CD4-positive, alpha-beta T cell (primary cell): ENCODE measurements at places on chromosomes 1 and 21.
A peak's percentile ranks its signal among the peaks of the same experiment; 100 is the strongest.

- DNase-seq: no peak
Measured at GRCh38 chr1:149849947-149850360, 49.4 kb upstream of the BOLA1 start.

- no peak for DNase-seq
Measured at GRCh38 chr1:17264470-17264869, 15.6 kb downstream of the PADI3 start.

DNA sequence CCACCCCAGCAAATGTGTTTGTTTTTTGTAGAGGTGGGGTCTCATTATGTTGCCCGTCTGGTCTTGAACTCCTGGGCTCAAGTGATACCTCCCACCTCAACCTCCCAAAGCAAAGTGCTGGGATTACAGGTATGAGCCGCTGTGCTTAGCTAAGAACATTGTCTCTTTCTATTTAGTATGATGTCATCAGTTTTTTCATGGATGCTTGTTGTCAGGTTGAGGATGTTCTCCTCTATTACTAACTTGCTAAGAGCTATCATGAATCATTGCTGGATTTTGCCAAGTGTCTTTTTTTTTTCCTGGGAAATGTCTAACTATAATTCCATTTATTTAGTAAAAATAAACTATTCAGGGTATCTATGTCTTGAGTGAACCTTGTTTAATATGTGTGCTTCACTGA lies 19.0 kb upstream of the MPC2 start:
- no peak for DNase-seq

GRCh38 chr1:245366886-245367285 lies 212.1 kb downstream of the KIF26B start:
- no peak for DNase-seq

DNA sequence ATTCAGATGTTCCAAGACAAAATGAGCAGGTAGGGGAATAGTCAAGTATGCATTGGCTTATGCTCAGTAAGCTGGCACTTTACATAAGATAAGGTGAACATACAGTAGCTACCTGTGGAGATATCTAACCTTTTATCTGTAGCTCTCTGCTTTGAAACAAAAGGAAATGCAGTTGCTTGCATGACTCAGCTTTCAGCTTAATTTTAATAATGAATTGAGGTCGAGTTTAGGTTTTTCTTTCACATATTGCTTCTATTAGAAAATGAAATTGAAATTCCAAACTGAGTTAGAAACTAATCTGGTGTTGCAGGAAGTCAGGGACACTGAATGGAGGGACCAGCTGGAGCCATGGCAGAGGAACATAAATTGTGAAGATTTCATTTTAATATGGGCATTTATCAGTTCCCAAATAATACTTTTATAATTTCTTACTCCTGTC lies 8.3 kb downstream of the FRRS1 start:
- DNase-seq: no peak

DNA sequence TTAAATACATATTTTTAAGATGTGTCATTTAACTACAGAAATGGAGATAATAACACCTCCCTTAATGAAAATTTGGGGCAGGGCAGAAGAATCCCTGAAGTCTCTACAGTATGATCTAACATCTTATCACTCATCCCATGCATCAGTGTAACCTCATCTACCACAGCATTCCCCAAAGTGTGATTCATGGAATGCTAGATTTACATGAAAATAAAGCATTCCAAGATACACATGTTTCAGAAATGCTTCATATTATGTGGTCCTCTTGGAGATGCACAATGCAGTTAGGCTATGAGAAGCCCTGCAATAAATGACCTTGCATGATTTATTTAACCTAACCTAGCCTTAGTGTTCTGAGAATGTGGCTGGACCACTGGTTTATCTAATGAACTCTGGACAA lies 166.9 kb upstream of the SYT6 start:
- no peak for DNase-seq

DNA sequence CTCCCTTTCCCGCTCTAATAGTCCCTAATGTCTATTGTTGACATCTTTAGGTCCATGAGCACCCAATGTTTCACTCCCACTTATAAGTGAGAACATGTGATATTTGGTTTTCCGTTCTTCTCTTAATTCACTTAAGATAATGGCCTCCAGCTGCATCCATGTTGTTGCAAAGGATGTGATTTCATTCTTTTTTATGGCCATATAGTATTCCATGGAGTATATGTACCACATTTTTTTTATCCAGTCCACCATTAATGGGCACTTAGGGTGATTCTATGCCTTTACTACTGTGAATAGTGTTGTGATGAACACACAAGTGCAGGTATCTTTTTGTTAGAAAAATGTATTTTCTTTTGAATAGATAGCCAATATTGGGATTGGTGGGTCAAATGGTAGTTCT lies 126.0 kb upstream of the RAB3GAP2 start:
- no peak for DNase-seq

GRCh38 chr1:64508629-64509028 lies 38.7 kb downstream of the CACHD1 start:
- no peak for DNase-seq

- no peak for DNase-seq
Measured at GRCh38 chr1:6861075-6861724, 75.9 kb downstream of the CAMTA1 start.

DNA sequence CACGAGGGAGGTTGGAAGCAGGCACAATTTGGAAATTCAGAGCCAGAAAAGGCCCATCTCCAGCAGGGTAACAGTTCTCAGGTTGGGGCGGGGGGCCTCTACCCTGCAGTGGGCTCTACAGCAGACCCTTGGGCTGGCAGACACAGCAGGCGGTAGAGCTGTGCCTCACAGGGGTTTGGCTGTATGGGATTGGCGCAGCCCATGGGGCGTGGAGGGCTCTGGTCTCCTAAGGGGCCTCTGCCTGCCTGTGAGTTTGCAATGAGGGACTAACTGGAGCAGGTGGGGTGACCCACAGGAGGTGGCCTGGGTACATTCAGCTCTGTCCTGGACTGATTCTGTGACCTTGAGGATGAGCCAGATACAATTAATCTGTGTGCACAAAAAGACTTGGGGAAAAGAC lies 124.1 kb downstream of the CAMTA1 start:
- no peak for DNase-seq

DNA sequence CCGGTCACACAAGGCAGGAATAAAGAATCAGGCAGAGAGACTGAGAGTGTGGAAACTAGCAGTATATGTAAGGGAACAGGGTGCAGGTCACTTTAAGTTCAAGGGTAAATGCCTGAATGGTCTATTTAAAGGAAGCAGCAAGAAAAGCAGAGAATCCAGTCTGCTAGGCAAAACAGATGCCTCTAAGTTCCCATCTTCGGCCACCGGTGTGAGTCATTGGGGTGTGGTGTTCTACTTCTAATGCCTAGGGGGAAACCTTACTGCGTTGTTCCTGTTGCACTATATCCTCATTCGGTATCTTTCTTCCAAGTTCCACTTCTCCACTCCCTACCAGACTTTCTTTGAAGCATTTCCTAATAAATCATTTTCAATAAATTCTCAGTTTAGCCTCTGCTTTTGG lies 259.9 kb downstream of the HHIPL2 start:
- DNase-seq: no peak

GRCh38 chr1:239840790-239841189 lies 250.9 kb upstream of the FMN2 start:
- no peak for DNase-seq

DNA sequence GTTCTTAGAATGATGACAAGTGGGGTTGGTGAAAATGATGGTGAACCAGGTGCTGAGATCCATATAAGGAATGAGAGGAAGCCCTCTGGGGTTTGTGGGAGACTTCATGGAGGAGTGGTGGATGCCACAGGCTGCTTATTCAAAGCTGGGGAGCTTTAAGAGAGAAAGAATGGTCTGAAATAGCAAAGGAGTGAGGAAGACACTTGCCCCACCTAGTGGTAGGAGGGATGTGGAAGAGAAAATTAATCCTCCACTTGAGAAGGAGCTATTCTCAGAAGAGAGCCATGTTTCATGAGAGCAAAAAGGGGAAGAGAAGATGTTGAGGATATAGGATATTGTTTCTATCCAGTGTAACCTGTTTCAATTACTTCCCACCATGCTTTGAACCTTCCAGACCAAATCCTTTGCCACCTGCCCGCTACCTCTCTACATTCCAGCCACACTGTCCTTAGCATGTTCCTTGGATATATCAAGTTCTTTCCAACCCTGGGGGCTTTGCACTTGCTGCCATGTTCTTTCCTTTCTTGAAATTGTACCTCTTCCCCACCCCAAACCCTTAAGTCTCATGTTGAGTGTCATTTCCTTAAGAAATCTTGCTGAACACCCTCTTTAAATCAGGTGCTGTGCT lies 19.6 kb upstream of the ZNF648 start:
- DNase-seq: no peak

DNA sequence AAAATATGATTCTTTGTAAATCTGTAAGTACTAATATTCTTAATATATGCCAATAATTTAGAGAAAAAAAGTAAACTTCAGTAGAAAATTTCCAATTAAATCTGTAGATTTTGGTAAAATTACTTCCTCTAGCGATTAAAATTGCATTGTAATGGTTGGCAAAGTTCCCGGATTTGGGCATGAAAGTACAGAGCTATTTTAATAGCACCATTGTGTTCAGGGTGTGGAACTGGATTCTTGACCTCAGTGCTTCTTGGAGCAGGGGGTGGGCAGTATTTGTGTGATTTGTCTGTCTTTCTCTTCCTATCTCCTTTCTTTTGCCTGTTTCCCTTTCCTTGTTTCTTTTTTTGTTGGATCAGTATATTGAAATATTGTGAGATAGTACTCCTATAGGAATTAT lies 72.1 kb downstream of the DNM3 start:
- no peak for DNase-seq

GRCh38 chr1:18879215-18879790 lies 19.8 kb upstream of the TAS1R2 start:
- DNase-seq: no peak

DNA sequence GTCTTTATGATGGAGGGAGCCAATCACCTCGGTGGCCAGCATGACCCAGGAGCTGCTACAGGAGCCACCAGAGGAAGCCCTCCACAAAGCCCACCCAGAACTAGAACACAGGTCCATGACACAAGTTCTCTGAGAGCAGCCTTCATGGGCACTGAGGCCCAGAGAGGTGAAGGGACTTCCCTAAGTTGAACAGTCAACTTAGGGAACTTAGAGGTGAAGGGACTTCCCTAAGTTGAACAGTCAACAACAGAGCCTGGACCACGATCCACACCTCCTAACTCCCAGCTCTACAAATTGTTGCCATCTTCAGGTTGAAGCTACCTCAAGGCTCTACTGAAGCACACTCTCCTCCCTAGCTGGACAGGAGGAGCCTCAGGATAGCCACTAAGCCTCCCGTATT lies 132.7 kb downstream of the CCDC185 start:
- DNase-seq: no peak

DNA sequence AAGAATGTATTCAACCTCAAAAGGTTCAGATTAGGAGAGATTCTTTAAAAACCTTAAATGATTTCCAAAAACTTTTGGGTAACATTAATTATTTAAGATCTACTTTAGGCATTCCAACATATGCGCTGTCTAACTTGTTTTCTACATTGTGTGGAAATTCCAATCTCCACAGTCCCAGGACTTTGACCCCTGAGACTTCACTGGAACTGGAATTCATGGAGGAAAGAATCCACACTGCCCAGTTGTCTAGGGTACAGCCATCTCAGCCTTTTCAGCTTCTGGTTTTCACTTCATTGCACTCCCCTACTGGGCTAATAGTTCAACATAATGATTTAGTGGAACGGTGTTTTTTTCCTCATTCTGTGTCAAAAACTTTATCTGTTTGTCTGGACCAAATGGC lies 161.5 kb downstream of the IER5 start:
- no peak for DNase-seq

DNA sequence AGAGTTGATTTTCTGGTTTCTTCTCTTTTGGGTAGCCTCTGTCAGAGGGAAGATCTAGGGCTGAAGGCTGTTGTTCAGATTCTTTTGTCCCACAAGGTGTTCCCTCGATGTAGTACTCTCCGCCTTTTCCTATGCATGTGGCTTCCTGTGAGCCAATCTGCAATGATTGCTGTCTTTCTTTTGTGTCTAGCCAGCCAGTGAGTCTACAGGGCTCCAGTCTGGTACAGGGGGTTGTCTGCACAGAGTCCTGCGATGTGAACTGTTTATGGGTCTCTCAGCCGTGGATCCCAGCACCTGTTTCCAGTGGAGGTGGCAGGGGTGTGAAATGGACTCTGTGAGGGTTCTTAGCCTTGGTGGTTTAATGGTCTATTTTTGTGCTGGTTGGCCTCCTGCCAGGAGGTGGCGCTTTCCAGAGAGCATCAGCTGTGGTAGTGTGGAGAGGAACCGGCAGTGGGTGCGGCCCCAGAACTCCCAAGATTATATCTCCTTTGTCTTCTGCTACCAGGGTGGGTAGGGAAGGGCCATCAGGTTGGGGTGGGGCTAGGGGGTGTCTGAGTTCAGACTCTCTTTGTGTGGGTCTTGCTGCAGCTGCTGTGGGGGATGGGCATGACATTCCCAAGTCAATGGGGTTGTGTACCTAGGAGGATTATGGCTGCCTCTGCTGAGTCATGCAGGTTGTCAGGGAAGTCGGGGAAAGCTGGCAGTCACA lies 81.3 kb upstream of the C21orf91 start:
- DNase-seq: no peak

GRCh38 chr1:180415985-180416633 lies 86.3 kb downstream of the ACBD6 start:
- DNase-seq: peak; percentile 27

DNA sequence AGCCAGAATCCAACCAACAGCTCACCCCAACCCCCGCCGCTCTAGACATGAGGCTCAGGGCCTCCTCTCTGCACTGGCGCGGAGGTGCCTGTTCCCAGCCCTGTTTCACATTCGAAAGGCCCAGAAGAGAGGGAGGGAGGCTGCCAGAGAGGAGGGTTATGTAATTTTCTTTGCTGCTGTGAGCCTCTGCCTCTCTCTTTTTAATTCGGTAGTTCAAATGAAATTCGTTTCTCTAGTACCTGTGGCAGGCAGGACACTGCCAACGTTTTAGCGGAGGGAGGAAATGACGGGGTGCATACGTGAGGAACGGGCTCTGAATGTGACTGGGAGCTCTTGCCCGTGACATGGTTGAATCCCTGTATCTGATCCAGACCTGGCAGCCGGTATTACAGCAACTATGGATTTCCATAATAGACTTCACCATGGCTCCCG lies 9.4 kb downstream of the PRDM16 start:
- no peak for DNase-seq

DNA sequence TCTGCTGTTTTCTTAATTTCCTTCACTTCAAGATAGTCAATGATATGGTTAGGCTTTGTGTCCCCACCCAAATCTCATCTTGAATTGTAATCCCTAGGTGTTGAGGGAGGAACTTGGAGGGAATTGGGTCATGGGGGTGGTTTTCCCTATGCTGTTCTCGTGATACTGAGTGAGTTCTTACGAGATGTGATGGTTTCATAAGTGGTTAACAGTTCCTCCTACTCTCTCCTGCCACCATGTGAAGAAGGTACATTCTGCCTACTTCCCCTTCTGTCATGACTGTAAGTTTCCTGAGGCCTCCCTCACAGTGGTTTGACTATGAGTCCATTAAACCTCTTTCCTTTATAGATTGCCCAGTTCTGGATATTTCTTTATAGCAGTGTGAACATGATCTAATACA lies 74.0 kb upstream of the SAMSN1 start:
- DNase-seq: no peak

- no peak for DNase-seq
Measured at GRCh38 chr21:36565540-36565939, 85.6 kb upstream of the CLDN14 start.

GRCh38 chr21:40754466-40754865 lies 92.5 kb downstream of the DSCAM start:
- no peak for DNase-seq

- peak; percentile 29 for DNase-seq
Measured at GRCh38 chr1:201184307-201185122, 6.1 kb upstream of the IGFN1 start.

GRCh38 chr21:15014221-15014620 lies 50.6 kb downstream of the NRIP1 start:
- DNase-seq: no peak
